GM12864 (cell line): ENCODE measurements at places on chromosomes 5 and 9.

- no peak for DNase-seq
These were observed 184.9 kb upstream of the OR13F1 start for GRCh38 chr9:104319198-104319597.

- DNase-seq = no peak
These were observed 8.5 kb downstream of the DMXL1 start for GRCh38 chr5:119079318-119079921.

GRCh38 chr5:141692919-141693725 is 11.1 kb upstream of the ARAP3 start:
- DNase-seq = no peak

DNA sequence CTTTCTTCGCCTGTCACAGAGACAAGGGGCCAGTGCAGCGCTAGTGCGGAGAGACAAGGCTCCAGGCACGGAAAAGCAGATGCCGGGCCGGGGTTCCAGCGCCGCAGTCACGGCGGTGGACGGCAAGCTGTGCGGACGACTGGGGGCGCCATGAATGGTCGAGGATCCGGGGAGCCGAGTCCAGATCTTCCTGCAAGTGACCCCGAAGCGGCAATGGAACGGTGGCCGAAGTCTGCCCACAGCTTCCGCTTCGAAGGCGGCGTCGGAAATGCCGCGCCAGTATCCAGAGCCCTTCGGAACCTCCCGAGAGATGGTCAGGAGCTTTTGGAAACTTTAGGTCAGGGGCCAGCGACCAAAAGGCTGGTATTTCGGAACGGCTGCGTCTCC is 601 bp upstream of the FAF2 start:
- no peak for DNase-seq

DNA sequence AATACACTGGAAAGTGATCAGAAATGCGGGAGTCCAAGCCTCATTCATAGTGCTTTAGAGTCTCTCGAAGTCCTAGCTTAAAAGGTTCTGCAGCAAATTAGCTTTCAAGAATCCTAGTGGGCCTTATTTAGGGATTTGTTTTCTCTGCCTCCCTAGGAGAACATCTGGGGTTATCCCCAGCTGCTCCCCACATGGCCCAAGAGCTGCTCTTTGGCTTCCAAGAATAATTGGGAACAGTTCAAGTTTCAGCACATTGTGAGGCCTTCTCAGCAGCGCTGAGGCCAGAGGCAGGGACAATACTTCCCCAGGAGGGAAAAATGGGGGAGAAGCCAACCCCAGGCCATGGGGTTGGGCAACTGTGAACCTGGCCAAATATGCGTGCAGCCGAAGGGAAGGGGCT is 108.7 kb downstream of the LIFR start:
- DNase-seq = no peak

GRCh38 chr5:66882606-66883227 is 286.5 kb downstream of the MAST4 start:
- peak; percentile 15 for DNase-seq

GRCh38 chr5:145887217-145887616 is 14.4 kb upstream of the GRXCR2 start:
- DNase-seq = no peak

DNA sequence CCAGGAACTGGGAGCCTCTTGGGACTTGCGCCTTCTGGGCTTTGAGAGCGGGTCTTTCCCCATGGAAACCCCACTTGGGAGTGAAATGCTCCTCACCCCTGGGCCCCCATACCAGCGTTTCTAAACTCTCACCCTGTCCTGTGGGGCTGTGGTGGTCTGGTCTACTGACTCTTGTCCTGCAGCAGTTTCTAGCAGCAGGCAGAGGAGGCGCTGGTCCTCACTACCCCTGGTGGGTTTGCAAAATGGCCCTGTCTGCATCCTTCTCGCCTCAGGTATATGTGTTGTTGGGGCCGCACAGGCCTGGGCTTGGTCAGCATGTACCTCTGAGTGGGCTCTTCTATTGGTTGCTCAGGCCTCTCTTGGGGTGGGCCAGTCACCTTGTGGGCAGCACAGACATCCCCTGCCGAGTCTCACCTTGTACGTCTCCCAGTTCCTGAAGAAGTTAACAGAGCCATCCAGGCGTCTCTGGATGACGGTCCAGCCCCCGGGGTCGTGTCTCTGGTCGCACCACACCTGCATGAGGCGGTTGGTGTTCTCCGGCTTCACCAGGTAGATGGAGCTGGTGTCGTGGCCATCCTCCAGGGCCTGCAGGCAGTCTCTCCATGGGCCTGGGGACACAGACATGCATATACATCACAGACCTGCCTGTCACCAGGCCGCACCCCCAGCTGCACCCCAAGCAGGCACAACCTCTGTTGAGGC is 29.0 kb downstream of the ANGPTL2 start:
- no peak for DNase-seq

DNA sequence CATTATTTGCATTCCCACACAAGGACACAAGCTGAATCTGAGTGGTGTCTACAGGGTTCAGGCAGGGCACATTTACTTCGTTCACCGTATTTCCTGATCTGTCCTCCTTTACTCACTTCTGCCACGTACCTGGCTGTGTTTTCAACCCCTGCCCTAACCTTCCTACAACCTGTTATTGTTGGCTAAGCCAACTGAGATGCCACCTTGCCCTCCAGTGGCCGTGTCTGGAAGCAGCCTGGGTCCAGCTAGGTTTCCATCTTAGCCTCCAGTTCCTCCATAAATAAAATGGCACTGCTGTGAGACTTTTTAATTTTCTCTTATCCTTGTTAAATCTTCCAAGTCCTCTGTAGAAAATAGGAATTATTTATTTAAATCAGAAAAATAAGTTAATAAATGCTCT is 64.8 kb downstream of the ATP10B start:
- DNase-seq = no peak

DNA sequence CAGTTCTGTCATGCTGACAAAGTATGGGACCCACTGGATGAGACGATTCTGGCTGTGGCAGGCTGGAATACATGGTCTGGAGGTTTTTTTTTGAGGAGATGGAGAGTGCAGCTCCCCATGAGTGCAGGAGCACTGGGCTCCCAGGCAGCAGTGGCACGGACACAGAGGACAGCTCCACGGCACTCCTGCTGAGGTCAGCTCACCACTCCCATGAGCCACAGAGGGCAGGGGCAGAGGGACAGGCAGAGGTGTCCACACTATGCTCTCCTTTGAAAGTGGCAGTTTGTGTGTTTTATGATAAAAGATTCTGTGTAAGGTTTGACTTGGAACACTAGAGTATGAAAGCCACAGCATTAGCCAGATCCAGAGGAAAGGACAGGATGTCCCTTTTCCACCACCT is 114.4 kb downstream of the UBE2R2 start:
- no peak for DNase-seq

DNA sequence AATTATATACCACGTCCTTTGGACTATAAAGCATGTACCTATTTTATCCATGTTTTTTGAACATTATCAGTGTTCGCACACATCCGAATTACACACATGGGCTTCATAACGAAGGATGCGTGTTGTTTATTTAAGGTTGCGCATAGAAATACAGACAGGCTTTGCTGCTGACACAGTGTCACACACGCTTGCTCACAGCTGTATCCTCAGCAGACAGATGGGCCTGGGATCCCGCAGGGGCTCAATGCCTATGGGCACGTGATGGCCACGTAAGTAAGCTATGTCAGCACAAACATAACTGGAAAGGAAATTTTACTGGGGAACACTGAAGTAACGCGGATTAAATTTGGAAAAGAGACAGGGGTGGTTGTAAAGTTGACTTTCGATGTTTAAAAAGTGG is 76.6 kb downstream of the OTULIN start:
- DNase-seq = no peak

DNA sequence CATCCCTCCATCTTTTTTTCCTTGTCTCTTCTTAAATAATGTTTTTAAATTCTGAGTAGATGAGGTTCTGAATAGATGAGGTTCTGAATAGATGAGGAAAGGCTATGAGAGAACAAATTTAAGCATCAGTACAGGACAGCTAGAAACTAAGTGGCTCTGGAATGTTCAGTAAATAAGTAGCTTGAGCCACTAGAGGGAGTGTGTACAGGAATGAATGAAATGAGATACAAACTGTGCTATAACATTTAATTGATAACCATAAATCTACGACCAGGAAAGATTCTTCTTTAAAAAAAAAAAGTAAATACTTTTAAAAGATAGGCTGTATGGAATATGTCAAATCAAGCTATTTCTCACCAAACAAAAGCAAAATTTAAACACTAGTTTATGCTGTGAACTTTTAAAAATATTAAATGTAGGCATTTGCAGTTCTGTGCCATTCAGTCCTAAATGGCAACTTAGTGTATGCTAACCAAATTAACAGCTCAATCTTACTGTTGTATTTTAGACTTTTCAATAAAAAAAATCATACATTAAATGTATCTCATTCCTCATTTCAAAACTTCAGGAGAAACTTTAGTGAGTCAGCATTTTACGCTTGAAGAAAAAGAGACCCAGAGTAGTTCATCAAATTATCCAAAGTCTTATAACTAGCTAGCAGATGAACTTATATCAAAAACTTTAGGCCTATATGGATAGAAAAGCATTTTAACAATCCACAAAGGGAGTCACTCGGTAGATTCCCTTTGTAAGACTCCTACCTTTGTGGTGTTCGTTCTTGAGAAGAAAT is 70.4 kb upstream of the SNX2 start:
- DNase-seq = no peak

- no peak for DNase-seq
These were observed 381.1 kb upstream of the ACTBL2 start for GRCh38 chr5:57863661-57864060.

DNA sequence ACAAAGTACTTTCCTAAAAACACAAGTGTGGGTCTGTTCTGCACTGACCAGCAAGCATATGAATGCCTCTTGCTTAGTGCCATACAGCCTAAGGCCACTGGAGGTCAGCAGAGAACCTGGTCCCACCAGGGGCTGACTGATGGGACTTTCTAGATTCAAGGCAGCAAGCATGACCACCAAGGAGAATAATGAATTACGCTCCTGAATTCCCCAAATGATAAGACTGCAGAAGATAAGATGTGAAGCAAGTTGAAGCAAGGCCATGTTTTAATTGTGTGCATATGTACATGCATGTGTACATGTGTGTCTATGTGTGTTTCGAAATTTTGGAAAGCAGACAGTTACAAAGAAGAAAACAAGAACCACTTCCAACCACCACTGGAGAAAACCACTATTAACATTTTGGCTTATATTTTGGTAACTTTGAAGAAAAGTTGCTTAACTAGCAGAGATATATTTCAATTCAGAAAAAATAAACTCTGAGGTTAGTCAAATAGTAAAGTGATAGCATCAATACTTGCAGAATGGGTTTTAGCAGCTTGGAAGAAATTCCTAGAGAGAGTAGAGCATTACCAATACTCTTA is 70.5 kb downstream of the ERP44 start:
- peak; percentile 65 for DNase-seq

DNA sequence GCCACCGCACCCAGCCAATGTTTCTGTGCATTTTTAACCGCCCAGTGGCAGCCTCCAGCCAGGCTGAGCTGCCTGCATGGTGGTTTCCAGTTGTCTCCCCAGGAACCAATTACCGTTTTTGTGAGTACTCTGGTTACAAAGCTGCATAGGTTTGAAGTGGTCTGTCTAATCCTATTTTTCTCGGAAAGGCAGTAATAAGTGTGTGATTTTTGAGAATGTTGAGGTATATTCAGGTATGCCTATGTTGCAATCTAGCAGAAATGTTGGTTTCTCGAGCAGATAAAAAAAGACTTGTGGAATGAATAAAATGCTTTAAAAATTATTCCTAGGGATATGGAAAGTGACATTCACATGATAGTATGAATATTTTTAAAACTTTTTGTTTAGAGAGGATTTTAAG is 41.5 kb upstream of the ANKH start:
- DNase-seq = no peak

DNA sequence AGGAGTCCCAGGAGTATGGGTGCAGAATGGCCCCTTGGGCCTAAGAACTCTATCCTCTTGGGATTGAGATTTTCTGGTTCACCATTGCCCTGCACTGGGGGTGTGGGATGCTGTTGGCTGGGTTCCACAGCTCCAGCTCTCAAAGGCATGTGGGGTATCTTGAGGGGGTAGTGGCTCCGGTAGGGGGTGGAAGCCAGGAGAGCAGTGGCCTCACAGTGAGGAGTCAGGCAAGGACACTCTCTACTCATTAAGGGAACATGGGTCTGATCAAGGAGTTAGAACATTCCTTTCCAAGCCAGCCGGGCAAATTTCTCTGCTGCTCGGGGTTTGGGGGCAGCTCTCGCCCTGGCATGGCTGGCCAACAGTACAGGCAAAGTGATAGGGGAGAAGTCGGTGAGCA is 33.0 kb downstream of the LARP1 start:
- no peak for DNase-seq

DNA sequence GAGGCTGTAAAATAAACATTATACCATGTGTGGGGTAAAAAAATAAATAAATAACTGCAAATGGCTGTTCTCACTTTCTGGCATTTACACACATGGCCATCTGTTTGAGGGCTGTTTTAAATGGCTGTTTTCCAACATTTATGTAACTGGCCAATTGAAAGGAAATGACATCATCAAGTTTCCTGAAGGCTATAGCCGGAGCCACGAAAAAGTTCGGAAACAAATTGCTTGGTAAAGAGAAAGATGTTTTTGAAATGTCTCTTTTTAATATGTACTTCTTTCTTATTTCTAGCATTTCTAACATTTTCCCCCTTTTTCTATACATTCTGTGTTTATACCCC is 95.4 kb upstream of the DAB2 start:
- DNase-seq = no peak

DNA sequence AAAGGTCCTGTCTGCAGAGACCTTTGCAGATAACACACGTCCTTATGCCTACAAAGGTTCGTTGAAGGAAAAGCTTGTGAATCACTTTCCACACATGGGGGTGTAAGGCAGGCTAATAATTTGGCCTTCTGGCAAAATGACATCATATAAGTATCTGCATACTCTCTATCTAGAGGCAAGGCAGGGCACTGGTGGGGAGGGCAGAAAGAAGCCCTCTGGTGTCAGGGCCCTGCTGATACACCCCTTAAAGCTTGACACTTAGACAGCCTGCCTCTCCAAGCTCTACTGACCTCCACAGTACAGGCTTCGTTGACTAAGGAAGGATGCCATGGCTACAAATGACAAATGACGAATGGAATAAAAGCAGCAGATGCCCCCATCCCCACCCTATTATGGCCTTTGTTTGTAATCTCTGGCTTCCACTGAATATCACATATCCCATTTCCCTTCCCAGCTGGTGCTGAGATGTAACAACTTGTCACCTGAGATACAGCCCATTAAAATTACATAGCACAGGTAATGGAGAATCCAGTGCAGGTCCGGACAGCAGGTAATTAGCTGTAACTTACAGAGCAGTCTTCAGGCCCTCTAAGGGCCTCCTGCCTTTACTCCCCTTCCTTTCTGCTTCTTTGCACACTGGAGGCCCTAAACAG is 76.9 kb upstream of the IFNK start:
- no peak for DNase-seq
